ENCODE measurements at places on chromosomes 3 and 15. TPM values are rescaled to one million over a fixed set of nuclear protein-coding genes. Genes with fewer than 3 reads are reported as not detected.

The CAV3 gene
- not detected for total RNA-seq

The GATA2 gene
- total RNA-seq, result 0.36 TPM

The SLC28A1 gene
- not detected for total RNA-seq

The TMEM45A gene
- 10.3 TPM for total RNA-seq

The LYZL4 gene
- not detected for total RNA-seq

The ELL3 gene
- 0.73 TPM for total RNA-seq

The GOLGA6L1 gene
- not detected for total RNA-seq

The CFAP100 gene
- total RNA-seq, result not detected

The ZNF148 gene
- total RNA-seq, result 20.0 TPM

The TMCO5A gene
- not detected for total RNA-seq

The APBA2 gene
- 43.6 TPM for total RNA-seq

The ITIH4 gene
- 2.0 TPM for total RNA-seq

The ADGRG7 gene
- not detected for total RNA-seq

The CCDC54 gene
- total RNA-seq, result not detected

The CHRD gene
- total RNA-seq, result not detected

The SH2D7 gene
- not detected for total RNA-seq

The CHL1 gene
- 64.7 TPM for total RNA-seq

The CCR3 gene
- total RNA-seq, result not detected

The PLSCR2 gene
- not detected for total RNA-seq

The PIERCE2 gene
- total RNA-seq, result 1.4 TPM

The CCR1 gene
- total RNA-seq, result 0.67 TPM

The DPPA2 gene
- total RNA-seq, result not detected

The TGM5 gene
- total RNA-seq, result not detected

The RGMA gene
- total RNA-seq, result 2.5 TPM

The HESX1 gene
- 0.34 TPM for total RNA-seq

The PPARG gene
- 0.93 TPM for total RNA-seq

The NISCH gene
- total RNA-seq, result 65.4 TPM
